ENCODE measurements at places on chromosomes 11 and 22.

DNA sequence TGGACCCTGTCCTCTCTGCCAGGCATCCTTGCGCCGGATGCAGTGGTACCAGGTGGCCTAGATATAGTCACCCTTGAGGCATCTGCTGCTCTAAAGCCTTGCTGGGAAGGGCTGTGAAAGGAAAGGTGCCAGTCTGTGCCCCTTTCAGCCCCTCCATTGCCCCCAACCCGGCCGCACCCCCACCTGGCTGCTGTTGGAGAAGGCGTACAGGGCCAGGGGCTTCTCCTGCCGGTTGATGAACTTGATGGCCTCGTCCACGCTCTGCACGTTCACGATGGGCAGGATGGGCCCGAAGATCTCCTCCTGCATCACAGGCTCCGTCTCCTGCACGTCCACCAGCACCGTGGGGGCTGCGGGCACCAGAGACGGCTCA, 10.2 kb downstream of the ALDH3B2 start:
- DNase-seq, result no peak

- DNase-seq, result no peak
These were observed 12.1 kb downstream of the SF3A1 start for GRCh38 chr22:30344447-30345200.

GRCh38 chr11:17564687-17565042, 17.6 kb downstream of the OTOG start:
- no peak for DNase-seq

DNA sequence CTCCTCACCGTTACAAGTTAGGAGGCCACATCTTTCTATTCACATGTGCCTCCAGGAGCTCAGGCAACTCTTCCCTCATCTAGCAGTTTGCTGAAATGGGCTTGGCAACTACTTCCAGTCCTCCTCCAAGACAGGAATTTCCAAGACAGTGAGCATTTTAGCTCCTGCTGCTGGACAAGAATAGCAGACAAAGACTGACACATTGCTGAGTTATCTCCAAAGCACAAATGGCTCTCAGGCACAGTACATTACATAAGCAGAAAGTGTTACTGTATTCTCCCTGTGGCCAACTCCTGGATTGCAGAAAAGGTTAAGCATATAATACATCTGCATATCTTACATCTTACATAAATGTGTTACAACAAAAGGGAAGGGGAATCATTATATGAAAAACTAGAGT, 83.2 kb upstream of the POU2AF2 start:
- no peak for DNase-seq

GRCh38 chr11:74465291-74465708, 2.0 kb downstream of the KCNE3 start:
- DNase-seq, result no peak

DNA sequence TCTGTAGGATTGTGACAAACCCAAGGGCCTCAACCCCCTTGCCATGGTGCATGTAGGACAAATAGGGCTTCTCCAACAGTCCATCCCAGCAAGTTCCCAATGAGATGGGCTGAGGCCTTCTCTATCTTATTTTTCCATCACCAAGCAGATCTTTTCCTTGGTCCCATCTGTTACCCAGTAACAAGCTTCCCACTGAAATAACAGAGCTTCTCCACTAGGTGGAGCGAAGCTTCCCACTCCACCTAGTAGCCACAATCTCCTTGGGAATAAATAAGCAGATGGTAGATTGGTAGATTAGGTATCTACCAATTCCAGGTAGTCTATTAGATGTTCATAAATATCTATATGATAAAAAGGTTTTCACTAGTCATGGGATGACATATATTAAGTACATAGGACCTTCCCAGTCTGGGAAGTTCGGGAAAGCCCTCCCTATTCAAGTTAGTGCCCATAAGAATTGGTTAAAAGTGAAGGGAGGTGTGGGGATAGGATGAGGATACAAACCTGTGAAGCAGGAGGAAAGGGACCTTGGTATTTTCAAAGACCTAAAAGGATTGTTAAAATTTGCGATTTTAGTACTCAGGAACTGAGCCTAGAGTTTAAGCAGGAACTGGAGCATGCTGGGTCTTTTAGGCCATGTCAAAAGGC, 5.9 kb upstream of the OR52L1 start:
- DNase-seq, result peak; percentile 31

- no peak for DNase-seq
These were observed 9.4 kb downstream of the GALNT18 start for GRCh38 chr11:11612439-11612838.

DNA sequence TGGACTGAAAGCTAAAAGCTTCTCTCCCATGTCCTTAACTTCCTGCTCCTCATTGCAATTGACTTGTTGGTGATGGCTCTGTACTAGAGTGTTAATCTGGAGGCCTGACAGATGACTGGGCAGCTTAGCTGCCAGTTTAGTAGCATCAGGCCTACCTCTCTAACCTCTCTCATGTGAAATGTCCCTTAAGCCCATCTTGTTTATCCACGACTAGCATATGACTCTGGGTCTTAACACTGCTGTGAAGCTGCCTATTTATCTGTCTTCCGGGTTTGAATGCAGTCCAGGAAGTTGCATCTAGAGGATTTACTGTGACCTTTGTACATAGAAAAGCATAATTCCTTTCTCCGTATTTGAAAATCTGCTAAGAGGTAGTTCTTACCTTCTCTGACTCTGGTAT, 85.3 kb upstream of the HORMAD2 start:
- no peak for DNase-seq

GRCh38 chr22:24498824-24499223, 3.7 kb downstream of the UPB1 start:
- no peak for DNase-seq

- DNase-seq, result no peak
These were observed 3.6 kb downstream of the MYBPC3 start for GRCh38 chr11:47348859-47349258.

- DNase-seq, result no peak
These were observed 6.5 kb downstream of the OR52M1 start for GRCh38 chr11:4551346-4551979.

DNA sequence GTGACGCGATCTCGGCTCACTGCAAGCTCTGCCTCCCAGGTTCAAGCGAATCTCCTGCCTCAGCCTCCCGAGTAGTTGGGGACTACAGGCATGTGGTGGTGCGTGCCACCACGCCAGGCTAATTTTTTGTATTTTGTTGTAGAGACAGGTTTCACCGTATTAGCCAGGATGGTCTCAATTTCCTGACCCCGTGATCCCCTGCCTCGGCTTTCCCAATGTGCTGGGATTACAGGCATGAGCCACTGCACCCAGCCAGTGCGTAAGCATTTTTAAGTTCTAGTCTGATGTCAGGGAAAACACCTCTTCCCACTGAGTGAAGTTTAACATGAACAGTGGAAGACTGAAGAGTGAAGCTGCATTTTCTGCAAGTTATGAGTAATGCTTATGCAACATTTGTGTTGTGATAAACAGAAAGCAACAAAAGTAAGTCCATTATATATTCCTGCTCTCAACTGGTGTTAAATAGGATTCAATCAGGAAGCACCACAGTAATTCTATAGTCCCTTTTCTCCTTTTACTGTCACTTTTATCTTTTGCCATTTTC, 1219.8 kb upstream of the RAG2 start:
- DNase-seq, result no peak

DNA sequence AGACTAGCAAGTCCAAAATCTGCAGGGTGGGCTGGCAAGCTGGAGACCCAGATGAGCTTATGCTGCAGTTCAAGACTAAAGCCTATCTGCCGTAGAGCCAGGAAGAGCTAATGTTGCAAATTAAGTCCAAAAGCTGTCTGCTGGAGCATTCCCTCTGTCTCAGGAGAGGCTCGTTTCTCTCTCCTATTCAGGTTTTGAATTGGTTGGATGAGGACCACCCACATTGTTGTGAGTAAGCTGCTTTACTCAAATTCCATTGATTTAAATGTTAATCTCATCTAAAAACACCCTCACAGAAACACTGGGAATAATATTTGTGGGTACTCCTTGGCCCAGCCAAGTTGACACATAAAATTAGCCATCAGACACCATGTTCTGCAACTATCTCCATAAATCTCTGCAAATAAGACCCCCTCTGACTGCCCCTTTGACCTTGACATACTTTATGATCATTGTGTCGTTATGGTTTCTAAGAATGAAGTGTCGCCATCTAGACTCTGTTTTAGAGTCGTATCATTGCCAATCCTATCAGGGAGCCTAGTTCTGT, 16.8 kb upstream of the CUL5 start:
- no peak for DNase-seq

DNA sequence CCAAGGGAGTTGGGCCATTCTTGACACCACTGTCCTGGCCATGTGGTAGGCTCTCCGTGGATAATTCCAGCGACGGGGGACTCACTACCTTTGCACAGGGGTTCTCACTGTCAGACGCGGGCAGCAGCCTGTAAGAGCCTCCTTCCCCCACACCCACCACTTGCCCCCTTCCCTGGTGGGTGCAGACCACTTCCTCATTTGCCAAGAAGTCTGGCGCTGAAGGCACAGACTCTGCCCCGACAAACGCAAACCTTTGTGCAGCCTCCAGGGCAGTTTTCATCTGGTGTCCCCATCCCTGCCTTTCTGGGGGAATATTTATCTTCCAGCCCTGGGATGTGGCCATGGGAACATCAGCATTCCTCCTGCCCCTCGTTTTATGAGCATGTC, 422.5 kb downstream of the SHANK2 start:
- no peak for DNase-seq

DNA sequence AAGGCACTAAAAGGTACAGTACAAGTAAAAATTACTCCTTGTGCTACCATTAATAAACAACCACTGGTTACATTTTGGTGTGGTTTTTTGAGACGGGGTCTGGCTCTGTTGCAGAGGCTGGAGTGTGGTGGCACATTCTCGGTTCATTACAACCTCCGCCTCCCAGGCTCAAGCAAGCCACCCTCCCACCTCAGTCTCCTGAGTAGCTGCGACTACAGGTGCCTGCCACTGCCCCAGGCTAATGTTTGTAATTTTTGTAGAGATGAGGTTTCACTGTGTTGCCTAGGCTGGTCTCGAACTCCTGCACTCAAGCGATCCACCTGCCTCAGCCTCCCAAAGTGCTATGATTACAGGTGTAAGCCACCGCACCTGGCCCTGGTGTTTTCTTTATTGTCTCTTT, 20.8 kb downstream of the TAF1D start:
- no peak for DNase-seq

DNA sequence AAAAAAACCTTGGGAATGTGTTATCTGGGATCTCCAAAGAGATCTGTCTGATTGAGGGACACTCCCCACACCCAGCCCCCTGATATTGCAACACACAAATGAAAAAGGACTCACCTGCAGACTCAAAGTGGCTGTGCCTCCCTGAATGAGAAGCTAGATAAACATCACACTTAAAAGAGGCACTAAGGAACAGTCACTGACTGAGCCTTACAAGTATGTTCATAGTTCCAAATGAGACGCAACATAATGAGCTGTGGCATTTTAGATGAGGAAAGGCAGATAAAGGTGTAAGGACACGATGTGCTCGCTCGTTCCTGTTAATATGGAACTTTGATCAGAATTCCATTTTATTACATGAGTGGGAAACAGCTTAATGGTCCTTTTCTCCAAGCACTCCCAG, 21.0 kb upstream of the CFAP300 start:
- no peak for DNase-seq

DNA sequence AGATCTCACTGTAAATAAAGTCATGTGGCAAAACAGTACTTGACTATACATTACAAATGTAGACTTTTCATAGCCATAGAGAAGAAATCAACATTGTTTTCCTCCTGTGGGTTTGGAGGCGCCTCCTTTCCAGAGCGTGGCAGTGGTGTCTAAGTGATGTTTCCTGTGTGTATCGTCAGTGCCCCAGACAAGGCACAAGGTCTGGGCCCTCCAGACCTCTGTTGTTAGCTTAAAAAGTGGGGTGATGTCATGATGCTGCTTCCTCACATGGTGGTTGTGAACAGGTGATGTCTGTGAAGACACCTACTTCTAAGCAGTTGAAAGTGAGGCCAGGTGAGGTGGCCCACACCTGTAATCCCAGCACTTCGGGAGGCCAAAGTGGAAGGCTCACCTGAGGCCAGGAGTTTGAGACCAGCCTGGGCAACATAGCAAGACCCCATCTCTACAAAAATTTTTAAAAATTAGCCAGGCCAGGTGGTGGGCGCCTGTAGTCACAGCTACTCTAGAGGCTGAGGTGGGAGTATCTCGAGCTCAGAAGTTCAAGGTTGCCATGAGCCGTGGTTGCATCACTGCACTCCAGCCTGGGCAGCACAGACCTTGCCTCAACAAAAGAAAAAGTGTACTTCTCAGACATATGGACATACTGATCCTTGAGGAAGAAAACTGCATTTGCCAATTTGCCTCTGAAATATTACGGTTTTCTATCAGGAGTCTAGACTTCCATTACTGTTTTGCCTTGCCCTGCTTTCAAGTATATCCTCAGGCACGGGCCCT, 15.7 kb downstream of the NUP50 start:
- DNase-seq, result no peak

DNA sequence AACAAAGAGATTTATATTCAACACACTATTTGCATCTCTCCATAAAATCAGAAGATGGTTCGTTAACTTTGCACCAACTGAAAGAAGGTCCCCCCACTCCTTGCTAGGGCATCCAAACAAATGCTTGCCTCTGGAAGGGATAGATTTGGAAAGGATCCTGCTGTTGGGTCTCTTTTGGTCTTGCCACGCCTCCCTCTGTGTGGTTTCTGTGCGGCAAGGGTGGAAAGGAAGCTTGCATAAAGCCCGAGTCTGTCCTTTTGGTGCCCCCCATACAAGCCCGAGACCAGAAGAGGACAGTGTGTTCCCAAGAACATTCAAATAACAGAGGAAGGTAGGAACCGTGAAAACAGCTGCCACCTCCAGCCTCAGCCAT, 15.1 kb downstream of the SCGB1A1 start:
- DNase-seq, result no peak

GRCh38 chr22:40517631-40518030, 118.9 kb downstream of the MRTFA start:
- no peak for DNase-seq

DNA sequence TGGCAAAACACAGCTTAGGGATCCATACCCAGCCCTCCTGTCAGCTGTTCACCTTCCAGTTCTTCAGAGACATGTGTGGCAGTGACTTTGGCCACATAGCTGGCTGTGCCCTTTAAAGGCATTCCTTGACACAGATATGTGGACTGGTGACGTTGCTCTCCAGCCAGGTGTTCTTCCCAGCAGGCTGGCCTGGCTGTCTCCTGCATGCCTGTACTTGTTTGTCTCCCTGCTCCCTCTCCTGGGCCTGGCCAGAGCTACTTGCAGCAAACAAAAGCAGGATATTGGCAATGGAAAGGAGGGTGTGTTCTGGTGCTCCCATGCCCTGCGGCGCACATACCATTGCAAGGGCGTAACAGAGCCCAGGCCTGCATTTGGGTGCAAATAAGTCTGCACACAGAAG, 38.3 kb downstream of the PIK3IP1 start:
- DNase-seq, result no peak

GRCh38 chr11:17395554-17395961, 7.1 kb upstream of the KCNJ11 start:
- DNase-seq, result no peak

GRCh38 chr11:41245704-41246398, 213.6 kb downstream of the LRRC4C start:
- no peak for DNase-seq

GRCh38 chr11:100555931-100556330, 131.2 kb upstream of the ARHGAP42 start:
- DNase-seq, result no peak

GRCh38 chr11:79414041-79414440, 26.8 kb downstream of the TENM4 start:
- no peak for DNase-seq

- DNase-seq, result no peak
These were observed 59.3 kb downstream of the CD82 start for GRCh38 chr11:44624761-44625221.
